K562 (cell line): ENCODE measurements at places on chromosomes 7 and 10.

GRCh38 chr10:131947631-131948347 lies 33.9 kb downstream of the BNIP3 start:
- DNase-seq: no peak

DNA sequence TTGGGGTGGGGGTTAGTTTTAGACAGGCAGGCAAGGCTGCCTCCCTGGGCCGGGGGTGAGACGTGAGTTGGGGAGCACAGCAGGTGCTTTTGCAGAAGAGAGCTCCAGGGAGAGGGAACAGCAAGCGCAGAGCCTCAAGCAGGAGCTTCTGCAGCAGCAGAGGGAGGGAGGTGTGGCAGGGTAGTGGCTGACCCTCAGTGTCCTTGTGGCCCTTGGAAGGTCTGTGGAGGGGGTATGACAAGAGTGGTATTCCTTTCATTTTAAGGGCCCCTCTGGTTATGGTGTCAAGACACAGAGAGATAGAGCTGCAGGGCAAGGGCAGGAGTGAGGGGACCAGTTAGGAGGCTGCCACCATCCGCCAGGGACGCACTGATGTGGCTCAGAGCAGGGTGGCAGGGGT lies 138.9 kb downstream of the EBF3 start:
- DNase-seq: no peak

GRCh38 chr10:11884706-11885423 lies 61.7 kb downstream of the PROSER2 start:
- no peak for DNase-seq

- DNase-seq: no peak
Measured at GRCh38 chr10:97795886-97796285, 24.1 kb upstream of the SFRP5 start.

GRCh38 chr10:130065251-130065650 lies 45.4 kb downstream of the C10orf143 start:
- DNase-seq: no peak

DNA sequence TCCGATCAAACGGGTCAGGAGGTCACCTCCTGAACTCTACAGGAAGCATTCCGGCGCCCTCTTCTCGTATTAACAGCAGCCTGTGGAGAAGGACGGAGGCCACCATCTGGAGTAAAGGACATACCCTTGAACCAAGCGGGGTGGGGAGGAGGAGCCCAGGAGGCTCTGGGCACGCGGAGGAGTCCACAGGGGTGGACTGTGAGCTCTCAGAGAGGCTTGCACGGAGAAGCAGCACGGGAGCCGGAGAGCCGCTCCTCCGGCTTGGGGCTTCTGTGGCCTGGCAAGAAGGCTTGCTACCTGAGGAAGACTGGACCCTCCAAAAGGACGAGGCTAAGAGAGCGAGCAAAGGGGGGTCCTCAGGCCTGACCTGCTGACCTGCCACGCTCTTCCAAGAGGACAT lies 77.9 kb downstream of the MAD1L1 start:
- no peak for DNase-seq

DNA sequence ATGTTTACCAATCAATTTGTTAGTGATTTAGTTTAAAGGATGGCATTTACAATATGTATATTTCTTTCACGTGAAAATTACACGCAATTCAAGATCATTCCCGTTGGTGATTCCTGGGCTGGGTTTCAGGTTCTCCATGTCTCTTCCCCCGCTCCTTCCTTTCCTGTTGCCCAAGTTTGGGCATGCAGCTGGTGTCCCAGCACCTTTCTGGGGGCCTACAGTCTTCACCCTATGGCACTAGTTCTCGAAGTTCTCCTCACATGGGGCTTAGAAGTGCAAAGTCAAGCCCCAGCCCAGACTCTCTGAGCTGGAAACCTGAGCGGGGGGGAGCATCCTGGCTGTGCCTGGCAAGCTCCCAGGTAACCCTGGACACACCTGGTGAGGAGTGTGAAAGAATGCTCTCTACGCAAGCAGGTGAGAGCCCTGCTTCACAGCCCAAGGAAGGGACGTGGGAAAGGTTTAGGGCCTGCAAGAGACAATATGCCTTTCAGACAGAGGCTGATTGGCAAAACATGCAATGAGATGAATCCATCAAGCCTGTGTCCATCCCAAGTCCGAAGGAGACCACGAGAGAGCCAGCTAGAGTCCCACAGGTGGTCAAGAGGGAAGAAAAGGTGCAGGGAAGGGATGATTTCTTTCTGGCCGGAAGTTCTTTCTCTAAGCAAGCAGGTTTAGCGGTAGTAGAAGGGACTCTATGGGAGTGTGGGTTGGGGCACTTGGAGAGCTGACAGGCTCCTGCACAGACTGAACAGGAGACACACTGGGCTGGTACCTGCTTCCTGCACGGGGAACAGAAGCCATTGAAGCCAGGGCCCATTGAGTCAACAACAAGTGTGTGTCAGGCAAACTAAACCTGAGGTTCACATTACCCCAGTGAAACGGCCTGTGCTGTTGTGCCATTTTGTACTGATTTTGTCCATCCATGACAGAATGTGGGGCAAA lies 131.1 kb downstream of the ADARB2 start:
- no peak for DNase-seq

DNA sequence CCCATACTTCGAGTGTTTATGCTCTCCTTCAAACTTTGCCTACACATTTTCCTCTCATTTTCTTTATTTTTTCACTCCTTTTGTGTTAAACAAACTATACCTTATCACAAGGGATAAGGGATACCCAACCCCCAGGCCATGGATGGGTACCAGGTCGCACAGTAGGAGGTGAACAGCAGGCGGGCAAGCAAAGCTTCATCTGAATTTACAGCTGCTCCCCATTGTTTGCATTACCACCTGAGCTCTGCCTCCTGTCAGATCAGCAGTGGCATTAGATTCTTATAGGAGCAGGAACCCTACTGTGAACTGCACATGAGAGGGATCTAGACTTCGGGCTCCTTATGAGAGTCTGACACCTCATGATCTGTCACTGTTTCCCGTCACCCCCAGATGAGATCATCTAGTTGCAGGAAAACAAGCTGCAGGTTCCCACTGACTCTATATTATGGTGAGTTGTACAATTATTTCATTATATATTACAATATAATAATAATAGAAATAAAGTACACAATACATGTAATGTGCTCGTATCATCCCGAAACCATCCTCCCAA lies 28.5 kb downstream of the ZC3HC1 start:
- no peak for DNase-seq

DNA sequence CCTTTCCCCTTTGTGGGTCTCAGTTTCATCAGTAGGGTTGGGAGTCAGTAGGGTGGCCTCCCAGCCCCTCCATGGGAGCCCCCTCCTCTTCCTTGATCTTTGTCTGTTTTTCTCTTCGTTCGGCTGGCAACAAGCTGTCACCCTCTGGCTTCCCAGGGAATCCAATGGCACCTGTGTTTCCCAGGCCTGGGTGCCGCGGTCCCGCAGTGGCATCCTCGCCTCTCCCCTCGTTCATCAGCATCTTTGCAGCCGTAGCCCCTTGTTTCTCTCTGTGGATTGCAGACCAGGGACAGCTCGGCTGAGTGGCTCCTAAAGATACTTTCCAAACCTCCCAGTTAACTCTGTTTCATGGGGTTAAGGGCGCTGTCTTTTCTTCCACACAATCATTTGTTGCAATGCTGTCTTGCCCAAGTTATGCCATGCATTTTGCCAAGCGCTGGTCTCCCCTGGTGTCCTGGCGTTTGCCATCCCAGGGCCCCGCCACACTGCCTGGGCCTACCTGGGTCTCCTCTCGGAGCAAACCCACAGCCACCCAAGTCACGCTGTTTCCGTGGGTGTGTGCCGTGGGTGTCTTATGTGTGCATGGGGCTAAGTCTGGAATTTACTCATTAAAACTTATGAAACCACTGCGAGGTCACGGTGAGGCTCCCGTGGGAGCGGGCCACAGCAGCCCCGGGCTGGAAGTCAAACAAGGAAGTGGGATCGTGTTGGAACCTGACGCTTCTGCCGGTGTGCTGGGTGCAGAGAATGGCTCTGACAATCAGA lies 189.4 kb upstream of the SHH start:
- no peak for DNase-seq

DNA sequence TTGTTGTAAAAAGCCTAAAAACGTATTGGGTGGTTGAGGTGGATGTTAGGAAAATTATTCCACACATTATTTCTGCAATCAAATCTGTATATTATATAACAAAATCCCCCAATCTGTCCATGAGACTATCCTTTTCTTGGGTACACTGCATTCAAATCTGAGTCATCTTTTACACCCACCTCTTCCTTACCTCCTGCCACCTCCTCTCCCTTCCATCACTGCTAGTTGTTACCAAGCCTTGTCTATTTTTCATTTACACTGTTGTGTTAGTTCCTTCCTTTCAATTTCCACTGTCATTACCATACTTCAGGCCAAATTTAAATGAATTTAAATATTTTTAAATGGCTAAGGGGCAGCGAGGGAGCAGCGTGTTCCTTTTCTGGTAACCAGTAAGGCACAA lies 83.3 kb downstream of the ITGA8 start:
- DNase-seq: no peak

- DNase-seq: no peak
Measured at GRCh38 chr7:105046414-105046813, 32.4 kb downstream of the KMT2E start.
